ENCODE measurements at places on chromosomes 1 and 21.

DNA sequence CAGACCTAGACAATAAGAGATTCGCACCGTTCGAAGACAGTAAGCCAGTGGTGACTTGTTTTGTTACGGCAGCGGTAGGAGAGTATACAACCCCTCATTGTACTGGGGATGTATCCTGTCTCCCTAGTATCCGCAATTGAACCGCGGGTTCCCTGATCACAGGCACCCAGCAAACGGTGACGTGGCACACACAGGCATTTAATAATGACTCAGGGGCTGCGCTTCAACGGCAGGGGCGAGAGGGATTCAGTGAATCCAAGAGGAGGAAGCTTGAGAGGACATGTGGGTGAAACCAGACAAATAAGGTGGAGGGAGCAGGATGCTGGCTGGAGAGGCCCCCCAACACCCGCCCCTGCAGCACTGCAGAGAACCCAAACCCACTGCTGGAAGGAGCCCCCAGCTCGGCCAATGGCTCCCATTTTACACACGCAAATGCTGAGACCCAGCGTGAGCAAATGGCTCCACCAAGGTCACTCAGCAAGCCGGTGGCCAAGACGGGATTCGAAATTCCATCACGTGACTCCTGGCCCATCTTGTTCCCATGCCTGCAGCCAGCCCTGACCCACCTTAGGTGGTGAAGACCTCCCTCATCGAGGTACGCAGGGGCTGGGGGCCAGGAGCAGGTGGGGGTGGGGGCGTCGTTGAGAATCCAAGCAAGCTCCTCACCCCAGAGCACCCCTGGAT lies 149.9 kb downstream of the SYF2 start:
- no peak for DNase-seq

DNA sequence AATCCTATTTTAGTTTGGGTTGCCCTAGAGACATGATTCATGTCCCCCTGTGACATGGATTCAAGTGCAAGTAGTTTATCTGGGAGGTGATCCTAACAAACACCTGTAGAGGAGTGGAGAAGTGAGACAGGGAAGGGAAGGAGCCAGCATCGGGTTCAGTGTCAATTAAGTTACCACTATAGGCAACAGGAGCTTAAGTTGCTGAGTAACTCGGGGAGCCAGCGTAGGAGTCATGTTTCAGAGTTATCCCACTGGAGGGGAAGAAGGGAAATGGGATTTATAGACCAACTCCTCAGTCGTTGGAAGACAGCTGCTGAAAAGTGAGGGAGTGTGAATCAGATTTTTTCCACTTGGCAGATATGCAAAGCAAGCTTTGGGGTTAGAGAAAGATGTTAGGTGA lies 54.9 kb downstream of the SLC30A7 start:
- no peak for DNase-seq

GRCh38 chr1:207134581-207134980 lies 30.5 kb downstream of the C4BPA start:
- no peak for DNase-seq

DNA sequence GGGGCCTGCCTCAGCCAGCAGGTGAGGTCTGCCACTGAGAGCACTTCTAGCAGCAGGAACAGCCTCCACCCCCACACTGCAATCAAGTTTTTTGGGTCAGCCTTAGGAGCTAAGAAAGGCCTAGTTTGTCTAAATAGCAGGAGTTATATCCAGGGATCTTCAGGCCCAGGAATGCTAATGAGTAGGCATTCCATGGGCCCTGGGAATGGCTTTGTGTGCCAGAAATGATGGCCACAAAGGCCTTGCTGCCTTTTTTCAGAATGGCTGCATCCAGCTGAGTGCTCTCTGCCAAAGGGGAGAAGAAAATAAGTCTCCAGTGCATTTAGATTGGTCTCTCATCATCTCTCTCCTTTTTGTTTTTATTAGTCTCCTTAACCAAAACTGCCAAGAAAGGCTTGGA lies 2.8 kb downstream of the MRTO4 start:
- no peak for DNase-seq

DNA sequence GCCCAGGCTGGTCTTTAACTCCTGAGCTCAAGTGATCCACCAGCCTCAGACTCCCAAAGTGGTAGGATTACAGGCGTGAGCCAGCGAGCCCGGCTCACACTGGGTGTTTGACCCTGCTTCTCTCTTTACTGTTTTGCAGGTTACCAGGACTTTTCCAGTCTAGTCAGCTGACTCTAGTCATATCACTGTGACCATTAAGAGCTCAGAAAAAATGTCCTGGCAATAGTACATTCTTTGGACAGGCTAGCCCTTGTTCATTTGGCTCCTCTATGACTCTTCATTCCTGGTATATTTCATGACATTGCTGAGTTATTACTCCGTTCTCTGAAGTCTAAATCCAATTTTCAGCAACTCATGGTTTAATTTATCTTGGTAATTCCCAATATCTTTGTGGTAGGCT lies 8.0 kb upstream of the CA6 start:
- no peak for DNase-seq

- no peak for DNase-seq
Measured at GRCh38 chr1:200130552-200130951, 103.0 kb downstream of the NR5A2 start.

DNA sequence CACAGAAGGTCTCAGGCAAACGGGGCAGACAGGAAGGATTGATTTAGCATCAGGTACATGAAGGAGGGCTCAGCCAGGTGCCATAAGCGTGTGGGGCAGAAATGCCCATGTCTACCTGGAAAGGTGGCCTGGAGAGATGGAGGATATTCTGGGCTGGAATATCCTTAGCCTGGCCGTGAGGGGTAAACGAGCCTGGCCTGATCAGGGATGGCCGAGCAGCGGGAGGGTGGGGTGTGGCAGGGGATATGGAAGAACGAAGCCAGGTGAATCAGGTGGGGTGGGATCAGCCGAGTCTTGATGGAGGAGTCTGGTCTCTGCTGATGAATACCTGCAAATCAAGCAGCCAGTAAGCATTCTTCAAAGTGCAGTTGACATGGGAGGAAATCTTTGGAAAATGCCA lies 35.5 kb upstream of the TTC22 start:
- DNase-seq, result no peak

- DNase-seq, result peak; percentile 85
Measured at GRCh38 chr1:177170756-177171535, at the start of gene BRINP2. TSS of gene BRINP2 (plus strand) at chr1:177170958. CDS start at chr1:177229877, 58,919 bp downstream.

DNA sequence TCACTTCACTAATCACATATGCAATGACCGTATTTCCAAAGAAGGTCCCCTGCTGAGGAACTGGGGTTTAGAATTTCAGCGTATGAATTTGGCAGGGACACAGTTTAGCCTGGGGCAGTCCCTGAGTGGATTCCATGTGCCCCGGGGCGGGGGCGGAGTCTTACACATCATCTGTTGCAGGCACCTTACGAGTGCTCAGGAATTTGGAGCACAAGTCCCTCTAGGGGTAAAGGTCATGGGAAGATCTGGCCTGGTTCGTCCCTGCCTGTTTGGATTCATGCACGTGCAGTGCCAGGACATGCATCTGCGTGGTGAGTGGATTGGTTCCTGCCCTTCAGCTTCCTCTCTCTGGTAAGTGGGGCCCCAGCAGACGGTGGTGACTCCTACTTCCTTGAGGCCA lies 208.3 kb upstream of the C1orf174 start:
- no peak for DNase-seq
